ENCODE measurements at places on chromosomes 1 and 21.

GRCh38 chr1:109827466-109827865 is 63.7 kb upstream of the EPS8L3 start:
- DNase-seq: no peak

GRCh38 chr1:16342331-16343062 is 9.8 kb downstream of the FBXO42 start:
- DNase-seq: no peak

- DNase-seq: no peak
These were observed 38.6 kb downstream of the C21orf91 start for GRCh38 chr21:17780539-17780938.

DNA sequence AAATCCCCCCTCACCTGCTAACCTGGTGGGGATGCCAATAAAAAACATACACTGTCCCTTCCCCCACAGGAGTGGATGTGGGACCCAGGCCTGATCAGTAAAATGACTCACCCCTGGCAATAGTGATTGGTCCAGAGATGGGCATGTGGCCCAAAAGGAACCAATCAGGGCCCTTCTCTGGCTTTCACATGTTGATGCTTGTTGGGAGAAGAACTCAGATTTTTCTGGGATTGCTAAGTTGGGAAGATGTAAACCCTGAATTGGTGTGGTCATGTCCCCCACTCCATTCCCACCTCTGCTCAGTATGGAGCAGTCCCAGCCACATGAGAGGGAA is 43.6 kb upstream of the ACTL8 start:
- DNase-seq: no peak

- no peak for DNase-seq
These were observed 176.6 kb upstream of the GORAB start for GRCh38 chr1:170355267-170355801.

- DNase-seq: no peak
These were observed 2.8 kb upstream of the MIXL1 start for GRCh38 chr1:226220473-226221189.

GRCh38 chr1:79128722-79129121 is 122.2 kb upstream of the ADGRL4 start:
- DNase-seq: no peak

GRCh38 chr1:90964444-90965035 is 57.3 kb downstream of the ZNF644 start:
- DNase-seq: no peak

GRCh38 chr1:112694363-112694929 is 12.5 kb downstream of the RHOC start:
- no peak for DNase-seq

- DNase-seq: peak; percentile 85
These were observed 58.1 kb downstream of the SCCPDH start for GRCh38 chr1:246782120-246782900.

DNA sequence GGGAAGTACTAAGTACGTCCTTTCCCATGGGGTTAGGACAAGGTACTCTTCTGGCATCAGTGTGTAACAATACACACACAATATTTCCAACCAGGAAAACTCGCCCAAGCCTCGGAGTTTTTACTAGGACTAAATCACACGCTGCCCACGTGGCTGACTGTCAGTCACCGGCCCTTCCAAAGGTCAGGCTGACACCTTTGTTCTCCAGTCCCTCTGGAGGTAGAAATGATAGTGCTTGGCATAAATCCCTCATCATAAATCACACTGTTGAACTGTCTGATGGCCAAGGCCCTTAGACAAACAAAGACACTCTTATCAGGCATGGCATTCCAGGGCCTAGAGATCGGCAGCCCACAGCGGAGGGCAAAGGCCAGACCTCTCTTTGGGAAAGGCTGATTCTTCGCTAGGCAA is 16.9 kb upstream of the SLAMF9 start:
- DNase-seq: no peak

DNA sequence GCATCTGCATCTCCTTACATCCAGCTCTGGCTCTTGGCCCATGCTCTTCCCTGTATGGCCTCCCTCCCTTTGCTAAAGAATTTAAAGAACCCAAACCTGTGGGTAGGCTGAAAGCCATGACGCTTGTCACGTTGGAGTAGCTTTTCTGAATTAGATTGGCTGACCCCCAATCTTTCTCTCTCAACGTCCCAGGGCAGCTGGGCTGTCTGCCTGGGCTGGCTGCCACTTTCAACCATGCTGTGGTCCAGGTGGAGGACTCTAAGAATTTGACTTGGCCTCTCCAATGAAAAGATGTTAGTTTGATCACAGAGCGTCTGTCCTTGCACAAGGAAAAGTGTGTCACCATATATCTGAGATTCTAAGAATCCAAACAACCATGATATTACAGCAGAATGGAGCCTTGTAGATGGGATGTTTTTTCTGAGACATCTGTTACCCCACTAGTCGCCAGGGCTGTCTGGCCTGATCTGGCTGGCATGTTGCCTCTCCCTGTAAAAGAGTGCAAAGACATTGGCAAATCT is 6.5 kb upstream of the IGSF3 start:
- DNase-seq: no peak

DNA sequence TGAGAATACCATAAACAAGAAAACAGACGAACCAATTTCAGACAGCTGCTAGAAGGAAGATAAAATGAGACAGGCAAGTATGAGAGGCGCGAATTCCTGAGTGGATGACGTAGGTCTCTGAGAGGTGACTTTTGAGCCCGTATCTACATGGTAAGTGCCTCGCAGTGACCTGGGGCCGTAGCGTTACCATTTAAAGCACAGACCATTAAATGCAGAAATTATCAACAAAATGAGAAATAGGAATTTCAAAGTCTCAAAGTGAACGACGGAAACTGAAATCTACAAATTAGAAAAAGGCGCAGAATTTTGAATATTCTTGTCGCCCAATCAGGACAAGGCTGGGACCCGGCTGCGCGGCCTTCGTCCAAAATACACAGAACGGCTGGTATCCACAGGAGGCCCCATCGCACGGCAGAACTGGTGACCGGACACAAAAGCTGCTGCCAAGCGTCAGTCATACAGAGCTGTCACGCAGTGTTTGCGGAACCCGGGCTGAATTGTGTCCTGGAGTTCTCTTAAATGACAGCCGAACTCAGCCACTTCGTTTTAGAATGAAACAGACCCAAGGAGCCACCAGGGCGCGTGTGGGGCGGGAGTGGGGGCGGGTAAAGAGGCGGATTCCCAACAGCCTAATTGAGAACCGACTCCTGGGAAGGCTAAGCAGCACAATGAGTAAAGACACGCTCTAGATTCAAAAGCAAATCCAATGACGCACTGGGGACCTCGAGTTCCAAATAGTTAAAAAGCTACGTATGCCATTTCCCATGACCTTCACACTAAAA is 13.8 kb upstream of the BOLA1 start:
- peak; percentile 90 for DNase-seq

GRCh38 chr1:36380782-36381181 is 4.9 kb downstream of the STK40 start:
- no peak for DNase-seq

GRCh38 chr1:220420726-220421125 is 107.2 kb upstream of the MARK1 start:
- DNase-seq: no peak

GRCh38 chr21:42524341-42525028 is 10.8 kb downstream of the SLC37A1 start:
- DNase-seq: peak; percentile 86

DNA sequence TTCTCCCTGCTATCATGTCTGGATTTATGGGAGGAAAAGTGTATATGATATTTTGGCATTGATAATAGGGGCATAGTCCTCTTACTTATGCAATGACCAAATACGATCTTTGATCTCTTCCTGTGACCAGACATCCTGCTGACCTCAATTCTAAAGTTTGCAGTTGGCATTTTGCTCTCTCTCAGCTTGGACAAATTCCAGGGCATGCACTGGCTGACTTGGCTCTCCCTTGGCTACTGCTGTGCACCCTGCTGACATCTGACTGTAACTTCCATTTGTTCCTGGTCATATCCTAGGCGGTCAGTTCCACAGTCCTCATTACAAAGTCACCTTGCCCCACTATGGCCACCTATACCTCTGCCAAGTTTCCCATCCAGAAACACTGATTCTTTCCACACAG is 380.7 kb upstream of the NR5A2 start:
- DNase-seq: no peak

- no peak for DNase-seq
These were observed 270.4 kb downstream of the GRIK1 start for GRCh38 chr21:29669416-29669815.

- no peak for DNase-seq
These were observed 10.6 kb upstream of the RGS18 start for GRCh38 chr1:192147696-192148095.

GRCh38 chr21:20618878-20619277 is 379.3 kb upstream of the NCAM2 start:
- DNase-seq: no peak

DNA sequence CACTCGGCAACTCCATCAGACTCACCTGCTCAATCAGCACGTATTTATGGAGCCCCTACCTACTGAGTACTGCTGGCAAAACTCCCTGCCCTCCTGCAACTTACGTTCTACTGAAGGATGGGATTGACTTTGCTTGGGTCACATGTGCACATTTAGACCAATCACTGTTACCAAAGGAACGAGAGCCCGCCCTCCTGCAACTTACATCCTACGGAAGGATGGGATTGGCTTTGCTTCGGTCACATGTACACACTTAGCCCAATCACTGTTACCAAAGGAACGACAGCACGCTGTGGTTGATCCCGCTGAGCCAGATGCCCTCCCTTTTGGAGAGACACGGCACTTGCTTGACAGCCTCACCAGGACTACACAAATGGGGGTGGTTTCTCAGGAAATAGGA is 46.0 kb downstream of the UBIAD1 start:
- no peak for DNase-seq

GRCh38 chr1:85451236-85451830 is 13.6 kb downstream of the DDAH1 start:
- DNase-seq: no peak

DNA sequence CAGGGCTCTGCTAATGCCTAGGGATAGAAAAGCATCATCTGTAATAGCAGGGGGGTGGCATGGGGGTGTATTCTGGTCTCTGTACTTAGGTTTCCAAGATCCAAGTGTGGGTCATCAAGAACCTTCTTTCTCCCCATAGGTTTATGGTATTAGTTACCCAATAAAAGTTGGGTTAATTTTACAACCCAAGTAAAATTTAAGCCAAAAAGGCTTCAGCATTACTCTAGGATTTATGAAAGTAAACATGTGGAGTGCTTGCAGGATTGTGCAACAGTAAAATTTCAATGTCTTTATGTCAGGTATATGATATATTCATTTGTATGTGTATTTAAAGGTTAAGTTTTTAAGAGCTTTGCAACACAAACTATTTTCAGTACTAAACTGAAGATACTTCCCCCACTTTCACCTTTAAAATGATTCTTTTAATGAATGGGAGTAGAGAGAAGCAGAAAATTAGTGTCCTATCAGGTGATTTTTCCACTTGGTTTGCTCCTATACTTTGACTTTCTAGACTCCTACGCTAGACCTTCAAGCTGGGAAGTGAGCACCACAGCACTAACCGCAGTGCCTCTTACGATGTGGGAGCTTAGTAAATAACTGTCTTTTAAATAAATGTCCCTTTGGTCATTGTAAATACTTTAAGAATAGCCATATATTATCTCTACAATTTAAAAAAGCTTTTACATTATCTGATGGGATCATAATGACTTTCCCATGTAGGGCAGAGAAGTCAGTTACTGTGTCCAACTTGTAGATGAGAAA is 67.8 kb upstream of the UBE2U start:
- no peak for DNase-seq

GRCh38 chr1:226382030-226382429 is 25.9 kb downstream of the PARP1 start:
- DNase-seq: no peak

- no peak for DNase-seq
These were observed 304.7 kb upstream of the PTBP2 start for GRCh38 chr1:96416701-96417444.

DNA sequence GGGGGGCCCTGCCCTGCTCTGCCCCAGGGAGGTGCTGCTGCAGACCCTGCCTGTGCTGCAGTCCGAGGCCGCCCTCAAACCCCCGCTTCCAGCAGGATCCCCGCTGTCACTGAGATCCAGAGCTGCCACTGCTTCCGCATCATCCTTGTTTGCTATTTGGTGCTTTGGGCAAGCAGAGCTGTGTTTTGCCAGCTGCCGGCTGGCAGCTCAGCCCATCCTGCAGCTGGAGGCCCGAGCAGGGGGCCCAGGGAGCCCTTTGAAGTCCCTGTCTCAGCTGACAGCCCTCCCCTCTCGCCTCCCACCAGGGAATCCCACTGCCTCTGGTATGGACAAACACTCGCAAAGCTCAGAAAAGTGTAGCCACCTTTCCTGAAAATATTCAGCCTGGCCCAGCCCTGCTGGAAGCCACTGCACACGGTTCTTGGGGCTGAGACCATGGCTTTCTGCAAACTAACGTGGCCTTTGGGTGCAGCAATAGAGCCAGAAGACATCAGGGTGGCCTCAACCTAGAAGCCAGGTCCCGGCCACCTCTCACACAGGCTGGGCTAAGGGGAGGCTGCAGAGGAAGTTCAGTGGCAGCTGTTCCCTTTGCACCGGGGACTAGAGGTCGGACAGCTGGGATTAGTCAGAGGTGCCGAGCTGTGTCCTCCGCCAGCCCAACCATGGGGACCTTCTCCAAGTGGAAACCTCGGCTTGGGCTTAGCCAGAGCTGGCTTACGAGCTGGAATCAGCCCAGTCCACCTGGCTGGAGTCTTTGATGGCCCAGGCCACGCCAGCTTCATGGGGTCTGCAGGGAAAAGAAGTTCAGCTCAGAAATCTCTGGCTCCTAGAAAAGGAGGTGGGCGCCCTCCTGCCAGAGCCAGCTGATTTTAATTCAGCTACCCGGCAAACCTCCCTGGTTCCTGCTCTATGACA is 107.1 kb downstream of the SPSB1 start:
- peak; percentile 55 for DNase-seq

DNA sequence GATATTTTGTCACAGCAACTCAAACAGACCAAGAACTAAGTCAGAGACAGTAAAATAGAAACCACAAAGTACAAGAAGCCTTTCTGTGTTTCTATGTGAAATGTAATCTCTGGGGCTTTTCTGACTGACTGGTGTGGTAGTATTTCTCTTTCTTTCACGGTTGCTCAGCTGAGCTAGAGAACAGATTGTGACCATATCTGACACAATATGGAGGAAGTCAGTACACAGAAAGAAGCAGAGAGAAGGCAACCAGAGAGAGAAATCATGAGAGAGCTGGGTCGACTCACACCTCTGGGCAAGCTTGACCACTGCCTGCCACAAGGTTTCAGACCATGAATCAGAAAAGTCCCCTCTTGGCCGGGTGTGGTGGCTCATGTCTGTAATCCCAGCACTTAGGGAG is 208.9 kb upstream of the GREM2 start:
- DNase-seq: no peak
